ENCODE measurements at places on chromosomes 6 and 20.
A peak's percentile ranks its signal among the peaks of the same experiment; 100 is the strongest.

DNA sequence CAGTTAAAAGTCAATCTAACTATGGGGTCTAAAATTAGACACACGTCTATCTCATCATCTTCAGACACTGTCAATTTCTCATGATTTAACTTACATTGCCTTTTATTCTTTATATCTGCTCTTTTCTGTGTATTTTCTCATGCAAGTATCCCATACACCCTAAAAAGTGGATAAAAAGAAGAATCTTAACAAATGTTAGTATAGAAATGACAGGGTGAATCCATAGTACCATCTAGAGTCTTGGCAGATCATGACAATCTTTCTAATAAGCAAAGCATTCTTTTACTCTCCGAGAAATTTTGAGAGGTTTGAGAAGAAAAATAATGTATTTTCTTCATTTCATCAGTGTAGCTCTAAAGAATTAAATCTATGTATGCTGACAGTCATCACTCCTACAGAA lies 382.7 kb downstream of the C6orf118 start:
- DNase-seq = peak; percentile 3

GRCh38 chr6:167774881-167775280 lies 51.8 kb upstream of the AFDN start:
- no peak for DNase-seq

- DNase-seq = no peak
These were observed 99.3 kb downstream of the BMP5 start for GRCh38 chr6:55776113-55776512.

- DNase-seq = no peak
These were observed 80.7 kb upstream of the CD83 start for GRCh38 chr6:14036911-14037310.

GRCh38 chr6:149904661-149905370 lies 6.9 kb upstream of the RAET1E start:
- DNase-seq = no peak

- DNase-seq = no peak
These were observed 6.0 kb downstream of the PARD6B start for GRCh38 chr20:50737352-50737751.

GRCh38 chr6:151043944-151044343 lies 178.4 kb downstream of the MTHFD1L start:
- no peak for DNase-seq

DNA sequence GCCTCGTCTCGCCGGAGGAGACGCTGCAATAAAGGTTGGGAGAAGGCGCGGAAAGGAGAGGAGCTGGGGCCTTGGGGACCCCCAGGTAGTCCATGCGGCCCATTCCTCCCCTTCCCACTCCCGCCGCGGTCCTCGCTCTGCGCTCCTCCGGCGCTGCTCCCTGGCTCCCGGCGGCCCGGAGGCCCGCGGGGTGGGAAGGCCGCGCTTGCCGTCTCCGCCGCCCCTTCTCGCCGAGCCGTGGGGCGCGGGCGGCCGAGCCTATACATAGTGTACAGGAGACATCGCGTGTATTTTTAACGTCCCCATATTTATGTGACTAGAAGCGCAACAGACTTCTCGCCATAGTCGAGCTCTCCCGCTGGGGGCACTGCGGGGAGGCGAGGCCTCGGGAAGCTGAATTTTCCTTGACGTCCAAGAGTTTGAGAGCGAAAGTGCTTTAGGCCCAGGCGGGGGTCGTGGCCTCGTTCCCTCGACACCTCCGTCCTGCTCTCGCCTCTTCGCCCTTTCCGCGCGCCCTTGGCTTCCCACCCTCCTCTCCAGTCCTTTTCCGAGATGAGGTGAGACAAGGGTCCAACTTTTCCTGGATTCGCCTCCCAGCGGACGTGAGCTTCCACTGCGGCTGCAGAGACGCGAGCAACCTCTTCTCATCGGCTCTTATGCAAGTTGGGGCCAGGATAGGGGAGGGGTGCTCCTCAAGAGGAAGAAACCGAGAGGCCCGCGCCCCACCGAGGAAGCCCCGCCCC lies 29.0 kb downstream of the SLC12A5 start:
- peak; percentile 83 for DNase-seq

DNA sequence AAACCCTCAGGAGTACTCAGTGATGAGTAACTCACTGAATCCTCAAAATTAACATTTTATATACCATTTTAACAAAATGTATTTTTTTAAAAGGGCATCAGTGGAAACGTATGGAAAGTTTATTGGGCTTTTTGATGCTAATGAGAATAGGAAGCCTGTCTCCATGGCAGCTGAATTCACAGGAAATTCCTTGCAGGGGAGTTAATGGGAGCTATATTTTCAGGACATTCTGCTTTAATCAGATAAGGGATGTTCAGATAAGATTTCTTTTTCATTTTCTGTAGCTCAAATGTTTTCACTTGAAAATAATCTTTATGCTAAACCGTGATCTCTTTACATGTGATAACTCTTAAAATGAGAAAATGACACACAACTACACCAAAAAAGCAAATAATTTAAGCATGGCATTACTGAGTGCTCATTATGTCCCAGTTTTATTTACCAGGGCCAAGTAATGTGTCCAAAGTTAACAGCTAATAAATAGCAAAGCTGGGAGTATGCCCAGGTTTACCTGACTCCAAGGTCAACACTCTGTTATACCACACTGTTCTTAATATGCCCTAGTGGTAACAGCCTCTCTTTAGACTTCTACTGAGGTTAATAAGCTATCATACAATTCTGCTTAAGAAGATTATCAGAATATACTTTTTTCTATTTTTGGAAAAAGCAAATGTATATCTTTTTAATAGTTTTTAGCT lies 348.1 kb downstream of the GRIK2 start:
- no peak for DNase-seq

DNA sequence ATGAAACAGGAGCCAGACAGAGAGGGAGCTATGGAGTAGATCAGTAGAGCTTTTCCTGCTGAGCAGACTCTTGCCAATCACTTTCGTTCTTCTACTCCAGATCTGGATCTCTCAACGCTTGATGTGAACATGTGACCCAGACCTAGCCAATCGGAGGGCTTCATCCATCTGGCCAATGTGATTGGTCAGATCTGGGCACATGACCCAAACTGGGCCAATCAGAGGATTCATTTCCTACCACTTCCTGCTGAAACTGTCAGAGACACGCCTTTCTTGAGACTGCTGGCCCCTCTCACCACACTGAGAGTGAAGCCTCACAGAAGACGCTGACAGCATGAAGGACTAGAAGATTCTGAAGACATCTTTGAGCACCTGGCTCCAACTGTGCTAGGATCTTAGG lies 44.2 kb upstream of the ZMYND8 start:
- DNase-seq = no peak

DNA sequence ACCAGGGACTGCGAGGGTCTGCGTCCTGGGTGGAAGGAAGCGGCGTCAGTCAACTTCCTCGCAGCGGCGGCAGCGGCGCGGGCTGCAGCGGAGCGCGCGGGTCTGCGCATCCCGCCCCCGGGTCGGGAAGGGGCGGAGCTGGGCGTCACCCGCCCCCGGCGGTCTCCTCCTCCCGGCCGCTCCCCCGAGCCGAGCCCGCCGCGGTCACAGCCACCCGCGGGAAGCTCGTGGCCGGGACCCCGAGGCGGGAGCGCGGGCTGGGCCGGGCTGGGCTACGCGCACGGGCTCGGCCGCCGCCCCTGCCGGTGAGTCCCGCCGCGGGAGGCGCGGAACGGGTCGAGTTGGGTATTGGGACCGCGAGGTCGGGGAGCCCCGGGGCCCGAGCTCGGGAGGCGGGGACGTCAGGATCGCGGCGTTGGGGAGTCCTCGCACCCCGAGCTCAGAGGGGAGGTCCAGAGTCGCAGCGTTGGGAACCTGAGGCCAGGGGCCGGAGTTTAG lies at the start of gene PAQR8:
Gene PAQR8 (plus strand): TSS at position 207 of the 498 bp plus-strand sequence. CDS start 41,063 bp downstream, outside the sequence.
- peak; percentile 69 for DNase-seq

DNA sequence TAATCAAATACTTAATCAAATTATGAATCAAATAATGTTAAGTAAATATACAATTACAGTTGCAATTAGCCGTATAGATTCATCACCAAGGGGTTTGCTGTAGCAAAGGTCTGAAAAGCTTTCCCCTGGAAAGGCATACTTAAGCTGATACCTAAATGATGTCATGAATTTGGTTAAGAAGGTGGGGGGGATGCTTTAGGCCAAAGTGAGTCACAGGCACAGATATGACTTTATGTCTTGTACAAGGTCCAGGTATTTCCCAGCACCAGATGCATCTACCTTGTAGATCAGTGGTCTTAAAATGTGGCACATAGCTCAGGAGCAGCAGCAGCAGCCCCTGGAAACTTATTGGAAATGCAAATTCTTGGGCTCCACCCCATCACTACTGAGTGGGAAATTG lies 557.3 kb upstream of the CDH4 start:
- DNase-seq = no peak

DNA sequence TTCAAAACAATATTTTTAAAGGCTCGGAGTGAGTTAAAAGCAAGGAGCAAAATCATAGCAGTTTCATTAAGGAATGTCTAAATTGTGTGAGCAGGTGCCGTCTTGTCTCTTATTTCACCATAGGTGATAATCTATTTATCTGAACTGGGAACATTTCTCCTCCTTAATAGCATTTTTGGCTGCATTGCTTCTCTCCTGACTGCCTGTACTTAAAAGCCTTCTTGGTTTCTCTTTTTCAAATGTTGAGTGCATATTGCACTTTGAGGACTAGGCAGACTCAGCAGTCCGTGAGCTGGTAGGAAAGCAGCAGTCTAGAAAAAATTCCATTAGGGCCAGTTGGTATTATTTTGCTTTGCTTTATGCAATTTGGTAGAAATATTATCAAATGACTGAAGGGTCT lies 645.9 kb downstream of the GRIK2 start:
- no peak for DNase-seq

- DNase-seq = no peak
These were observed 22.7 kb upstream of the CCND3 start for GRCh38 chr6:41964201-41964887.

GRCh38 chr20:4740774-4741431 lies 19.2 kb downstream of the PRND start:
- peak; percentile 29 for DNase-seq

GRCh38 chr6:167148021-167148420 lies 9.8 kb downstream of the GPR31 start:
- no peak for DNase-seq

DNA sequence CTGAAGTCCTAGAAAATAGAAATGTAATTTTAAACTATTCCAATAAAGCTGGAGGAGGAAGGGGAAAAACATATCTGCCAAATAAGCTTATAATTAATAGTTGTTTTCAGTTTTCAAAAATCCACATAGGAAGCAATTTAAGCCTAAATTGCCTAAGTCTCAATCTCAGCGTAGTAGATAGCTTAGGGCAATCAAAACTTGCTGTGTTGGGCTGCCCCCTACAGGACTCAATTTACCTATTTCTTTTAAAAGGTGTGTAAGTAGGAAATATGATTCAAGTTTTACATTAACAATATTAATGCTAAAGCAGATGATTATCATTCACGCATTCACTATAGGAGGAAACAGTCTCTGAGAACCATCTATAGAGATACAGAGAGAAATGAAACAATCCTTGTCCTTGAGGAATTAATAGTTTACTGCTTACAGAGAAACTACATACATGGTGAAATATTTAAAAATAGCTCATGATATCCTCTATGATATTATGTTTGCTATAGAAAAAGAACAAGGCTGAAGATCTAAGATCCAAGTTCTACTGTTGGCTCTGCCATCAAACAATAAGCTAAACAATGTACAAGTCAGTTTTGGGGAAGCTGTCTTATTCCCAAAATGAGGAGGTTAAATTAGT lies 102.1 kb downstream of the ATG5 start:
- peak; percentile 57 for DNase-seq

DNA sequence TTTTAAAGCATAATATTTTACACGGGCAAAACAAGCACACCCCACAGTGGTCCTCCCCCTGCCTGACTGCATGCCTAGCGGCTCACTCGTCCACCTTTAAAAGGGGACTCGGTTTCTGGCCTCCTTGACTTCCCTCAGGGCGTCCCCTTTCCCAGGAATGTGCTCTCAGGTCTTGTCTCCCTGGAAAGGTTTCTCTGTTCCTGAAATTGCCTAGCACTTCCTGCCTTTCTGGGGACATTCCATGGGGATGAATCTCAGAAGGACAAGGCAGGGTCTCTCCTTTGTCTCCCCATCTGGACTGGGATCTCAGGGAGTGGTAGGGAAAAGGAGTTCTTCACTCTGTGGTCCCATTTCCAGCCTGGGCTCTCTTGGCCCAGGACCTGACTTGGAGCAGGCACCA lies 4.9 kb downstream of the TCF15 start:
- DNase-seq = no peak

- DNase-seq = no peak
These were observed 88.2 kb upstream of the DST start for GRCh38 chr6:56730663-56731529.

- no peak for DNase-seq
These were observed 2.7 kb upstream of the C6orf62 start for GRCh38 chr6:24721461-24722215.

DNA sequence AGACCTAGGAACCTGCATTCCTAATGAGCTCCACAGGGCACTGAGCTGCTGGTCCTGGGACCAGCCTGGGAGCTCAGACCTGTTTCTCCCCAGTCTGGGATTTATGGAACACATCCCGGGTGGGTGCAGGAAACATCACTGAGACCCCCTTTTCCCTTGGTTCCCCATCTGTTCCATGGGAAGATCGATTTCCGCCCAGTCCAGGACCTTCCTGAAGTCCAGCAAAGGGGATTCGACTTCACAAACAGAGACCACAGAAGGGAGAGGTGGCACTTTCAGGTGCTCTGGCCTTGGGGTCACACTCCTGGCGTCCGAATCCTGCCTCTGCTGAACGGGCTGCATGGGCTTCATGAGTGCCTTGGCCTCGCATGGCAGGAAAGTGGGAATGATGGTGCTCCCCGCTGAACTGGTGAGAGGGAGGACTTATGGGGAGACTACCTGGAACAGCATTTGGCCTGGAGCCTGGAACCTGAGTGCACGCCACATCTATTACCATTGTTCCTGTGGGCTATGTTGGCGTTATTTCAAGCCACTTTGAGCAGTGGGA lies 296.3 kb downstream of the TAF4 start:
- no peak for DNase-seq

- no peak for DNase-seq
These were observed 588.3 kb downstream of the CD109 start for GRCh38 chr6:74284284-74284683.

DNA sequence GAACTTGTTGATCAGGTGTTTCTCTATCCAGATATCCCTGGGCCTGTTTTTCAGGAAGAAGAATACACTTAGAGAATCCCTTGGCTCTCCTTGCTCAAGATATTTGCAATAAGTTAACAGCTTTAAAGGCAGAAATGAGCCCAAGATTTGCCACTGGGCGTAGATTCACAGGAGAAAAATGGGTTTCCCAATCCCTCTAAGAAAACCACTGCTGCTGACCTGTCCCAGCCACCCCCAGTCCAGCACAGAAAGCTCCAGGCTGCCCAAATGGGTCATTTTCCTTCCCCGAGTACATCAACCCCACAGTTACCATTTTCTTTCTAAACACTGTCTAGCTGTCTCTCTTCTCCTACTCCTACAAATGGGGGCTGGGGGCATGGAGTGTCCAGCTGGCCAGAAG lies 67.3 kb downstream of the ANKRD60 start:
- no peak for DNase-seq

GRCh38 chr20:63686492-63687321 lies 9.7 kb upstream of the TNFRSF6B start:
- peak; percentile 22 for DNase-seq

DNA sequence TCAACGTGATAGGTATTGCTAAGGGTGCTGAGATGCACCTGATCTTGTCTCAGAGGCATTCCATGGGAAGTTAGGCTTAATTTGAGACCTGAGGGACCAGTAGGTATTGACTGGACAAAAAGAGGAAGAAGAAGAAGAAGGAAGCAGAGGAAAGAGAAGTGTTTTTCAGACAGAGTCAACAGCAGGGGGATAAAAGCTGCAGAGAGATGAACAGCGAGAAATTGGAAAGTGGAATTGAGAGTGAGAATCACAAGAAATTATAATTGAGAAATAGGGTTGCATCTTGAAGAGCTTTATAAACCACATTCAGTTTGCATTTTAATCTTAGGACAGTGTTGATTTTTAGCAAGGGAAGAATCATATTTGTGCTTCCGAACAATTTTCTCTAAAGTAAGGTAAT lies 254.0 kb downstream of the CD83 start:
- DNase-seq = peak; percentile 45

Measured in Kasumi-1 (cell line).